ENCODE measurements at places on chromosomes 4 and X.
A peak's percentile ranks its signal among the peaks of the same experiment; 100 is the strongest.

DNA sequence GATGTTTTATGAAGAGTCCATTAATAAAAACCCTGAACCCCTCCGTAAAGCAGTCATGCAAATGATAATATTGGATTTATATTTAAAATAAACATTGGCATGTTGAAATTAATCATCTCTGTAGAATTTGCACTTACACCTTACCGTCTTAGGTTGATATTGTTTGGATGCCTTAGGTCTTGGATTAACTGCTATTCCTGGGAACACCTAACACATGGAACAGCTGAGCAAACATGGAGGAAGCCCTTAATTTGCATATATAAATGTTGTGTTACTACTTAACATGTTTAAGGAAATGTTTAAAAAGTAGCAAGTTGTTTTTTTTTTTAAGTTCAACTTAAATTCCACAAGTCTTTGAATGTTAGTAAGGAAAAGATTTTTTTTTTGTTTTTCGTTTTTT is 62.5 kb downstream of the NSD2 start:
- DNase-seq, result no peak

GRCh38 chrX:10722851-10723250 is 102.5 kb upstream of the MID1 start:
- DNase-seq, result peak; percentile 2

GRCh38 chr4:158068068-158068467 is 104.8 kb downstream of the GASK1B start:
- DNase-seq, result no peak

DNA sequence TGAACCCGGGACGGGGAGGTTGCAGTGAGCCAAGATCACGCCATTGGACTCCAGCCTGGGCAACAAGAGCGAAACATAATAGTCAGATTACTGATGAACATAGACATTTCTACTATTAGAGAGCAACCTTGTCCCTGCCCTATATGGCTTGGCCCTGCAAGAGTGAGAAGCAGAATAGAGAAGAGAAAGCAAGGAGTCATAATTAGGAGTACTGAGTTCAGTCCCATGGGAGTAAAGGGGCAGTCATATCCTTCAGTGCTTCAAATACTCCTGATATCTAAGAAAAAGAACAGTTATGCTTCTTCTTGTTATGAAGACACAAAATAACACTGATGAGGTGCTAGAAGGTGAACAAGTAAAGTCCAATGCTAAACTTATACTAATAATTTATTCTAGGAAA is 33.8 kb downstream of the CLDN2 start:
- DNase-seq, result no peak

DNA sequence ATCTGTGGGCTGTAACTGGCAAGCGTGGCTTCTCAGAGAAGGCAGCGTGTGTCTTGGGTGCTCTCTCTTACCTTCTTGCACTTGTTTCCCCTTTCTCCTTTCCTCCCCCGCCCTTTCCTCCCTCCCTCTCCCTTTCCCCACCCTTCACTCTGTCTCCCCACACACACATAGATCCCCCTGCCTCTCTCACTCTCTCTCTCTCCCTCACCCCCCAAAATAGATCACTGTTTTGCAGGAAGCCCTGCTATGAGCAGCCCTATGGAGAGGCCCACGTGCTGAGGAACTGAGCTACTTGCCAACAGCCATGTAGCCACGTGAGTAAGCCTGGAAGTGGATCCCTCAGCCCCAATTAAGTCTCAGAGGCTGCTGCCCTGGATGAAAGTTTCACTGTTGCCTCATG is 4.3 kb upstream of the PNMA6E start:
- DNase-seq, result no peak

GRCh38 chr4:99746443-99746842 is 70.2 kb upstream of the DAPP1 start:
- DNase-seq, result no peak

GRCh38 chr4:41178372-41179370 is 35.7 kb downstream of the APBB2 start:
- no peak for DNase-seq

GRCh38 chr4:19736968-19737756 is 514.5 kb upstream of the SLIT2 start:
- no peak for DNase-seq

DNA sequence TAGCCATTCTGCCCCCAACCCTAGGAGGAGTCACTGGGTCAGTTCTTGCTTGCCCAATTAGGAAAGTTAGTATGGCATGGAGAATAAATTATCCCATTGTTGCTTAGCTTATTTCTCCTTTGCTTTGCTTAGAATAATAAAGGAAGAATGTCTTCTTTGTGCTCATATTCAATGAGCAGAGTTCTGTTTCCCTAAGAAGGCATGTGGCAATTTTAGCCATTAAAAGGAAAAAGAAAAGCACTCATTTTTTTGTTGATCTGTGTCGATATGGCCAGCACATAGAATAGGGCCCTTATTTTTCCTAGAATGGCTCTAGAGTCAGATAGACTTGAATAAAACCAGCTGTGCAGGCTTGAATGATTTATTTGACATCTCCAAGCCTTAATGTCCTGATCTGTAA is 166.4 kb upstream of the PPARGC1A start:
- no peak for DNase-seq

DNA sequence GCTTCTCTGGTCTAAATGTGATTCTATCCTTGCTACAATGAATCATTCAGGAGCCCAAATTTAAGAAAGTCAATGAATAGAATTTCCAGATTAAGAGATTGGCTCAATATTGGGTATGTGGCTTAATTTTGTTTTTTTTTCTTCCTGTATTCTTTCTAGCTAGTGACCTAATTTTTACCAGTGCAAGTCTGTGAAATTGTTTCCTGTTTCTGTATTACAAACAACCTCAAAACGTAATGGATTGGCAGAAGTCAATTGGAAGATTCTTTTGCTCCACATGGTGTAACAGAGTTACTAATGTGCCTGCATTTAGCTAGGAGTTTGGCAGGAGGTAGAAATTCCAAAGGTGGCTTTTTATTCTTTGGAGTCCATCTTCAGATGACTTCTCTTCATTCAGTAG is 17.6 kb downstream of the DYNLT3 start:
- DNase-seq, result no peak

GRCh38 chrX:118740276-118740889 is 13.0 kb downstream of the IL13RA1 start:
- no peak for DNase-seq

- no peak for DNase-seq
Observed at GRCh38 chr4:104870495-104871233, 276.0 kb upstream of the TET2 start.

GRCh38 chr4:7747062-7747385 is 192.6 kb downstream of the AFAP1 start:
- DNase-seq, result no peak

GRCh38 chrX:47687263-47687662 is 28.3 kb upstream of the UXT start:
- no peak for DNase-seq

GRCh38 chrX:139892512-139892911 is 40.3 kb downstream of the ATP11C start:
- no peak for DNase-seq

DNA sequence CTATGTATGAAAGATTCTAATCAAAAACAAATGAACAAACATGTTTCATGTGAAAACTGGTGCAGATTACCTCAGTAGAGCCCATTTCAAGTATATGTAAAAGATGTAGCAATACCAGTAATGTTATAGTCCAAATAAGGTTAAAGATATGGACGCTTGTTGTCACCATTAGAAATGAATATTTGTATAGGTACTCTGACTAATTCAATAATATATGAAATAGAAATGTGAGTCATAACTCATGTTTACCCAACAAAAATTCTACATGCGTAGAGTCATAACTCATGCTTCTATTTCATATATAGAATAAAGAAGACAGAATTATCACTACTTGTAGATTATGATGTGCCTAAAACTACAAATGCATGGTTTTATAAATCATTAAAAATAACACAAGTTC is 739.1 kb upstream of the DIAPH2 start:
- no peak for DNase-seq

GRCh38 chrX:104137496-104137895 is 19.3 kb downstream of the SLC25A53 start:
- DNase-seq, result no peak

GRCh38 chrX:106932492-106932923 is 12.3 kb downstream of the CLDN2 start:
- DNase-seq, result no peak

DNA sequence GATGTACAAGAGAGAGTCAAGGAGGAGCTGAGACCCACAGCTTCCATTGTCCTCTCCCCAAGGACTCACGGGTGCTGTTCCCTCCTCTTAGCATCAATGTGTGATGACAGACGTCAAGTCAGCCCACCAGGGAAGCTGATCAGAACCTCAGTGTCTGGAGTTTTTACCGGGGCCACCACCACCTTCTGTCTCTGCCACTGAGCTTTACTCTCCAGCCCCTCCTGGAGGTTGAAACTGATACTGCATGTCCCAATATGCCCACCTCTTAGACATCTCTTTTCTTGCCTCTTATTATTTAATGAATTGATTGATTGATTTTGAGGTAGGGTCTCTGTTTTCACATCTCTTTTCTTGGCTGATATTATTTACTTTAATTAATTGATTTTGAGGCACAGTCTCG is 10.3 kb upstream of the AKAP17A start:
- DNase-seq, result peak; percentile 79

GRCh38 chr4:7023486-7023885 is 19.7 kb upstream of the TADA2B start:
- no peak for DNase-seq

DNA sequence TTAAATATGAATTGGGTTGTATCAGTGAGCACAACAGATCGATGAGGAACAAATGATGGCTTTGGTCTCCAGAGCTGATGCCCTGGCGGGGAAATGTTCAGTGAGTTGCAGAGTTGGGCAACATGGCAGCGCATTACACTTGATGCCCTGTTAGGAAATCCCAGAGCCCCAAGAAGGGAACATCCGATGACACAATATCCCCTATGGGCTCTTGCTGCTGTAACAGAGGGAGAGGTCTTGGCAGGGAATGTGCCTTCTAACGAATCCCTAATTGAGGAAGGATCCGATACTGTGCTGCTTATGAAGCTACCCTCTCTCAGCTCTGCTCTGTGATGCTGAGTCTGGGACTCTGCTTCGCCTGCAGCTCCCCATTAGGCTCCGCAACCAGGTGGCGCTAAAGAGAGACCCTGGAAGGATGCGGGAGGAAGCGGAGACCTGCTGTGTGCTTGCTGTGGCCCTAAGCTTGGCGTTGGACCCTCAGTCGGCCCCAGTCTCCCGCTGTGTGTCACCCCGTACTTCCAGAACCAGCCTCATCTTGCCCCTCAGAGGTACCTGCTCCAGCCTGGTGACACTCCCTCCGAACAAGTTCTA is 38.9 kb downstream of the PDHA1 start:
- DNase-seq, result peak; percentile 27

DNA sequence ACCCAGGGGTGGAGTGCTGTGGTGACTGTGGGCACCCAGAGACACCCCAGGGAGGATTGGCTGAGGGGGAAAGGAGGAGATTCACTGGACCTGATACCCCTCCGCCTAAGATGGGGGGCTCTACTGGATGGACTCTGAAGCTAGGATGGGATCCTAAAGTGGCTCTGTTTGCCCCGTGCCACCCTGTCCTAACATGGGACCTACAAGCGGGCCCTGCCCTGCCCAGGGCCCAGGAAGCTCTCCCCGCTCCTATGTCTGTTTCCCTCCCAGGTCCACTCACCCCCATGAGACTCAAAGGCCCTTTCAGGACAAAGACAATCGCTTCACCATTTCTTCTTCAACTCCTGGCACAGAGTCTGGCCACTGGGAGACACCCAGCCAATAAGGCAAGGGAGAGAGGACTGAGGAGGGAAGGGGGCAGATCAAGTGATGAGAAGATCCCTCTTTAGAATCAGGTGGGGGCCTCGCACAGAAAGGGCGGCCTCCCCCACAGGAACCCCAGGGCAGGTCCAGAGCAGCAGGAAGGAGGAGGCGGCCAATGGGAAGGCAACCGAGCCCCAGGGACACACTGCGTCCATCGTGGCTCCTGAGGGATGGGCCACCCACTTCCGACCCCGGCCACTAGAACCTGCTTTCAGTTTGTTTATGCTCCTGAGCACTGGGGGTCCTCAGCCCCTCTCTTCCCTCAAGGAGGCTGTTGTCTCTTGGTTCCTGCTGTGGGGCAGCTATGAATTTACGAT is 155.4 kb downstream of the AFAP1 start:
- no peak for DNase-seq

DNA sequence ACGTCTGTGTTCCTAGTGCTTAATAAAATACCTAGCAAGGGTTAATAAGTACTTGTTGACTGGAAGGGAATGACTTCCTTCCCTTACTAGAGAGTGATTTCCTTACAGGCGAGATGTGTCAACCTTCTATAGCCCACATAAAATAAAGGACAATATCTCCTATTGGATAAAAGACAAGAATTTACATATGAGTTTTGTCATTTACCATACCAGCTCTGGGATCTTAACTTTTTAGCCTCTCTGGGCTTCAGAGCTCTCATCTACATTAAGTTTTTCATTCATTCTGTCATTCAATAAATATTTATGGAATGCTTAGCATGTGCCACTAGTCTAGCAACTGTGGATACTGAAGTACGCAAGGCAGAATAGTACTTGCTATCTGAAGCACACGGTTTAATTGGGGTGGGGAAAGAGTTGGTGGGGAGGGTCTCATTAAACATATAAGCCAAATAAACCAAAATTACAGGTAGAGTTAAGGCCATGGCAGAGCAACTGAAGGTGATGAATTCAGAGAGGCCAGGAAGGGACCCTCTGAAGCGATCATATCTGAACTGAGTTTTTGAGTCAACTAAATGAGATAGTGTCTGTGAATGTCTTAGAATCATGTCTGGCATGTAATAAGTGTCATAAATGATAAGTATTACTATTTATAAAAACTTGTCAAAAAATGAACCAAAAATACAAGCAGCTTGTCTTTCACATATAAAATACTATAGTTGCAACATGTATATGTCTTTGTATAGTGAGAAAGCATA is 91.6 kb upstream of the BMP2K start:
- no peak for DNase-seq

GRCh38 chrX:20060961-20061748 is 55.6 kb downstream of the MAP7D2 start:
- no peak for DNase-seq

DNA sequence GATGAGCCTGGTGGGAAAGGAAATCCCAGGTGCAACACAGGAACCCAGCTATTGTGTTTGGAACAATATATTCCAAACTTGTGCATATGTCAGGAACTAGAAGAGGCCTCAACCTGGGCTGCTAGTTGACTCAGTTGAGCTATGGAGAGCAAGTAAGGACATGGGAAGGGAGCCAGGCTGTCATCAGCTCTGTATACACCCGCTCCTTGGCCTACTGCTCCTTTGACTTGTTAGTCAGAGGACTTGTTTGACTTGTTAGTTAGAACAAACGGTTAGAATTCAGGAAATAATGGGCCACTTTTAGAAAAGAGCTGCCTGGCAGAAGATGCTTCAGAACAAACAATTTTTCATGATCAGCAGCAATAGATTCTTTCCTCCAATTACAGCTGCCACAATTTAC is 76.4 kb downstream of the CBLL2 start:
- no peak for DNase-seq

DNA sequence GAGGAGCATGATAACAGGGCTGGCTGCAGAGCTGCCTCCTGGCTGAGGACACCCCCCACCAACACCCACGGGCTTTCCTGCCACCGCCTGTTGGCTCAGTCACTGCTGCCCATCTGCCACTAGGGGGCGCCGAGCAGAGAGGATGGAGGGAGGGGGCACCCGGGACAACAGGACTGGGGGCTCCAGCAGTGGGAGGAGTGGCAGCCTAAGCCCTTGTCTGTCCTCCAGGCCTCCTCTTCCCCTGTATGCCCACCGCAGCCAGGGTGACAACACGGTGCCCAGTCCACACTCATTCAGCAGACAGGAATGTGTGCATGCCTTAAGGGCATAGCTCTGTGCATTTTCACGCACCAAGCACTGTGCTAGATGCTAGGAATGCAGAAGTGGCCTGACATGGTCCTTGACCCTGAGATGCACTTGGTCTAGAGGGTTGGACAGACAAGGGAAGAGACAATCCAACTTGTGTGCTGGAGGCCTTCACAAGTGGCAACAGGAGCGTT is 149.9 kb downstream of the AMMECR1 start:
- peak; percentile 40 for DNase-seq
